ENCODE measurements at places on chromosomes 16 and 17. TPM values are rescaled to one million over a fixed set of nuclear protein-coding genes. Genes with fewer than 3 reads are reported as not detected.
A peak's percentile ranks its signal among the peaks of the same experiment; 100 is the strongest.

DNA sequence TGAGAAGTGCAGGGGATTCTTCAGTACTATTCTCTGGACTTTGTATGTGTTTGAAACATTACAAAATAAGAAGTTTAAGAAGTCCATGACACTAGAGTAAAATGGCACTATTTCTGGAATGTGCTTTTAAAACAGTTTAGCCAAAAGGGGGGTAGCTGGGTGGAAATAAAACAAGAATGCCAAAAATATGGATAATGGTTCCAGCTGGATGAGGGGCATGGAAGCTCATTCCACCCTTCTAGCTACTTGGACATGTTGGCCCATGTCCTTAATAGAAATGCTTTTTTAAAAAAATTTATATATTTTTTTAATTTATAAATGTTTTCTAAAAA is 13.1 kb downstream of the ZC3H7A start:
- DNase-seq: no peak

DNA sequence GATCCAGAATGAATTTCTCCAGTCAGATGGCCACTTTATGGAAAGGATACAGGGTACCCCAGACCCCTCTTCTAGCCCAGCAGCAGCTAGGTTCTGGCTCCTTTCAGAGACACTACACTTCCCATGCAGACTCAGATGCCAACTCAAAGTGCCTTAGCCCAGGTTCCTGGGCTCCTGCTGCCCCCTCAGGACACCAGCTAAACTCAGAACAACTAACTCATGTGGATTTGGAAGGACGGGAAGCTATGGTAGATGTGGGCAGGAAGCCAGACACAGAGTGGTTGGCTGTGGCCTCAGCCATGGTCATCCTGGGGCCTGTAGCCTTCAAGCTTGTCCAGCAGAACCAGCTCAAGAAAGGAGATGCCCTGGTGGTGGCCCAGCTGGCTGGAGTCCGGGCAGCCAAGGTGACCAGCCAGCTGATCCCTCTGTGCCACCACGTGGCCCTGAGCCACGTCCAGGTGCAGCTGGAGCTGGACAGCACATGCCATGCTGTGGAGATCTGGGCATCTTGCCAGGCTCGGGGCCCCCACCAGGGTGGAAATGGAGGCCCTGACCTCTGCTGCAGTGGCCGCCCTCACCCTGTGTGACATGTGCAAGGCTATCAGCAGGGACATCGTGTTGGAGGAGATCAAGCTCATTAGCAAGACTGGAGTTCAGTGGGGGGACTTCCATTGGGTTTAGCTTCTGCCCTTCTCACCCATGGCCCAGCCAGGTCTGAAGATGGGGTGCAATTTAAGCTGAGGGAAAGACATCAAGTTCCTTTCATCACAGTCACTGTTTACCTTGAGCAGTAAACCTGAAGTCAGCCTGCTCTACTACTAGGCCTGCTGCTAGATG is 111.8 kb downstream of the N4BP1 start:
- DNase-seq: no peak

DNA sequence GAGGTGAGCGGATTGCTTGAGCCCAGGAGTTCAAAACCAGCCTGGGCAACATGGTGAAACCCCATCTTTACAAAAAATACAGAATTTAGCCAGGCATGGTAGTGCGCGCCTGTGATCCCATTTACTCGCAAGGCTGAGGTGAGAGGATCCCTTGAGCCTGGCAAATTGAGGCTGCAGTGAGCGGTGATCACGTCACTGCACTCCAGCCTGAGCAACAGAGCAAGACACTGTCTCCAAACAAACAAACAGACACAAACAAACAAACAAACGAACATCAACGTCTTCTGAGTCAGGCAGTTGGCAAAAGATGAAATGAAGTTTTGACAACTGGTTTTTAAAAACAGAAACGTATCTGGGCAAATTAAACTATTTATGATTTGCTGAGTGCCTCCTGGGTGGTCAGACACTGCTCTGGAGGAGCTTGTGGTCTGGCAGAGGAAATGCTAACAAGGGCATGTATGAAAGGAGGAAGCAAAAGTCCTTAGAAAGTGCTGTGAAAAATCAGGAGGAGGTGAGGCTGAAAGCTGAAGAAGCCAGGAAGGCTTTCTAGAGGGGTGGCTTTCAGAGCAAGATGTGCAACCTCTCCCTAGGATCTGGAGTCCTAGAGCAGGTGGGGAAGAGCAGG is 10.2 kb upstream of the KRT20 start:
- peak; percentile 95 for DNase-seq

GRCh38 chr16:72812672-72813071 is 235.3 kb downstream of the ZFHX3 start:
- DNase-seq: no peak

DNA sequence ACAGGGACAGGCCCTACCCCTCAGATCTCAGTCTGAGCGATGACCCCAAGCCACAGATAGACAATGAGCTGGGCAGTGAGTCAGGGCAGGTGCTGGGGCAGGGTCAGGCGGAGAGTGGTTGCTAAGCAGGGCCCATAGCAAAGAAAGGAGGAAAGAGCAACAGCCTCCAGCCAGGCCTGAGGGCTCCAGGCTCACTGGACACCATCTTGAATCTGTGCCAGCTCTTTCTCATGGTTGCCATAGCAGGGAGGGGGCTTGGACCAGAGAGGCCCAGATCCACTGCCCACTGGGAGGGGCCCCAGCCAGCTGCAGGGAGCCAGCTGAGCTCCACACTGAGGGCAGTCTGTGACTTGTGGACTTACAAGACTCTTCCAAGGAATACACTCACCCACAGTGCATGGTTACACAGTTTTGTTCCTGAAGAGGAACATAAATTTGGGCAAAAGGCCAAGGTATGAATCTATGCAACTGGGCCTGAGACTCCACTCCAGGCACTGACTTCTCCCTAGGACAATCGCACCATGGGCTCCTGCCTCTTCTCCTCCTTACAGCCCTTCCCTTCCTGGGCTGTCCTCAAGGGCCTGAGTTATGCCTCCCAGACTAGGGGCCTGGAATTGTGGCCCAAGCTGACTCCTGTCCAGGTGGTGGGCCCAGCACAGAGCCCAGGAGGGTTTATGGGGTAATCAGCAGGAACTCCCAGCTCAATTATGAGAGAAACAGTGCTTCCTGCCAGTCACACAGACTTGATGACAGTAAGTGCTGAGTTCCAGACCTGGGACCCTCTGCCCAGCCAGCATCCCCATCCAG is 59.9 kb downstream of the BEAN1 start:
- DNase-seq: peak; percentile 32

GRCh38 chr17:76408037-76408849 is 23.8 kb downstream of the SPHK1 start:
- DNase-seq: no peak

- DNase-seq: no peak
Measured at GRCh38 chr16:54459509-54460262, 173.1 kb upstream of the IRX3 start.

DNA sequence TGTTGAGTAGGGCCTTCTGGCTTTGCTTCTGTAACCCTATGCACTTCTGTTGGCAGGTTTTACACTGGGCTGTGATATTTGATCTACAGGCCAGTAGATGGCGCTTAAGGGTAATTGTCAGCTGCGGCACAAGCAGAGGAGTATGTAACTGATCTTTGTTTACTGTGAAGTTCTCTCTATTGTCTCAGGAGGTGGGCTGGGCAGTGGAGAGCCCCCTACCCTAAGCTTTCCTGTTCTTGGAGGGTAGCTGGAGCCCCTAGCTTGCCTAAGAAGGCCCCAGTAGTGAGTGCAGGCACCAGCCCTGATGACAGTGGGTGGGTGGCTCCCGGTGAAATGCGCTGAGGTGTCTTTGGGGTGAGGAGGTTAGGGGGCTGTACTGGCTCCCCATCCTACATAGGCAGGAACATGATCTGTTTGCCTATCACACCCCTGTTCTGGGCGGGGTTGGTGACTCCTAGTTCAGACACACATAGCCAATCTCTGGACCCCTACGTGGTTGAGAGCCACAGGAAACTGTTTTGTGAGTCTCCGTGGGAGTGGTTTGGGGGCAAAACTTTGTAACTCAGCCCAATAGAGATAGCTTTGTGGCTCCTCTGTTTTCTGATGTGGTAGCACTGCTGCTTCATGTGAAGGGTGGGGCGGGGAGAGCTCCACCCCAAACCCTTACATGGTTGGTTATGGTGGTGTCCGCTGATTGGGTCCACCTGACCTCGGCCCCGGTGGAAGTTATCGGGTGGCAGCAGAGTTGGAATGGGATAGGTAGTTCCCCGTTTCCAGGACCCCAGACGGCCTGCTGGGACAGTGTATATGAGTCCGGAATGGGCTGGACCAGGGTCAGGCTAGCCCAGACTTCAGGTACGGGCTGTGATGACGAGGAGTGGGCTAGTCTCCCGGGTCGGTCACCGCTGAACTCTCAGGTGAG is 60.4 kb downstream of the SLFN11 start:
- DNase-seq: no peak

GRCh38 chr17:33948309-33948708 is 306.8 kb upstream of the CCL2 start:
- DNase-seq: no peak

DNA sequence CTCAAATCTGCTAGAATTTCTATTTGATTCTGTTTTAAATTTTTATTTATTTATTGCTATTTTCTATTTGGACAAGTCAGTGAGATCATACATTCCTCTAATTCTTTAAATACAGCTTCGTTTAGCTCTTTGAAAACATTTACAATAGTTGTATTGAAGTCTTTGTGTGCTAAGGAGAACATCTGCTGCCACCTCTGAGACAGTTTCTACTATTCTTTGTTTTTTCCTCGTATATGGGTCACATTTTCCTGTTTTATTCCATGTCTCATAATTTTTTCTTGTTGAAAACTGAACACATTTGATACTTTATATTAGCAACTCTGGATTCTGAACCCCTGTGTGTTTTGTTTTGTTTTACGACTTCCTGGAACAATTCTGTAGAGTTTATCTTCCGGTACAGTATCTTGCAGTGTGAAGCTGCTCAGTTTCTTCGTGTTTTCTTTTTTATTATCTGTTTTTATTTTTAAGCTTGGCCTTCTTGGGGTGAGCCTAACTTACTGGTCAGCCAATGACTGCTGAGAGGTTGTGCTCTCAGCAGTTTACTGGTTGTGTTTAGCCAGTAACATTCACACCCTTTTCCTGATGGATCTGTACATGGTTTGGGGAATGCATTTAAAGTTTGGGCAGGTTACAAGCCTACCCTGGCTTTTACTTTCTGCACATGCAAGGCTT is 99.0 kb downstream of the CA4 start:
- DNase-seq: no peak

GRCh38 chr17:49287481-49287880 is 56.9 kb upstream of the PHOSPHO1 start:
- DNase-seq: no peak

- DNase-seq: no peak
Measured at GRCh38 chr16:369866-370436, 387 bp downstream of the MRPL28 start.

- DNase-seq: peak; percentile 34
Measured at GRCh38 chr17:63697341-63698286, 2.3 kb downstream of the LIMD2 start.

- no peak for DNase-seq
Measured at GRCh38 chr17:29562615-29563014, 4.2 kb downstream of the ABHD15 start.

GRCh38 chr17:43212641-43213490 is 1.2 kb downstream of the TMEM106A start:
- no peak for DNase-seq

DNA sequence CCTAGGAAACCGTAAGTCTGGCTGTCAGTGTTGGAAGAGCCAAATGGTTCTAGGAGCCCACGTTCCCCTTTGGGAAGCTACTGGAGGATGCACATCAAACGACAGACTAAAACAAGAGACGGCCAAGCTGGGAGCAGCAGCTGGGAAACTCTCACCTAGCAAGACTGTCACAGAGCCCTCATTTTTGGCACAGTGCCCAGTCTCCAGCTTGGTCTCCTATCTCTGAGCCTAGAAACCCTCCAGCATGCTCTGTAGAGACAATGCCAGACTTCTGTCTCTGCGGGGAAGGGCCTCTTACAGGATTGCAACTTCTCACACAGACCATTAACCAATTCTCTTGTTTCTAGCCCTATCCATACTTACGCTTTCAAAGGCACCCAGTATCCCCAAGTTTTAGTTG is 23.5 kb downstream of the GTF3C1 start:
- no peak for DNase-seq

DNA sequence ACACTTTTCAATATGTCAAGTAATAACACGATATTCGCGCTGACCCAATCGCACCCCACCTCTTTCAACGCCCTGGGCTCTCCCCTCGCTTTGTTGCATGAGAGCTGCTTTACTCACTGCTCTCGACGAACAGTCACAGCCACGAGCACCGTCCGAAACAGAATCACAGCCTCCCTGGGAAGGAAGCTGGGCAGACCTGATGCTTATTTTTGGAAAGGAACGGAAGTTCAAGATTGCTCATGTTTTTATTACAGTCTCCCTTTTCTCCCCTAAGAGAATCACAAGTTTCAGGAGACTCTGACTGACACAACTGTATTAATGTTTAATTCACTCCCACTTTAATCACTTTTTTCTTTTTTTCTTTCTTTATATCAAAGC is 67.8 kb downstream of the ANKRD11 start:
- DNase-seq: no peak

DNA sequence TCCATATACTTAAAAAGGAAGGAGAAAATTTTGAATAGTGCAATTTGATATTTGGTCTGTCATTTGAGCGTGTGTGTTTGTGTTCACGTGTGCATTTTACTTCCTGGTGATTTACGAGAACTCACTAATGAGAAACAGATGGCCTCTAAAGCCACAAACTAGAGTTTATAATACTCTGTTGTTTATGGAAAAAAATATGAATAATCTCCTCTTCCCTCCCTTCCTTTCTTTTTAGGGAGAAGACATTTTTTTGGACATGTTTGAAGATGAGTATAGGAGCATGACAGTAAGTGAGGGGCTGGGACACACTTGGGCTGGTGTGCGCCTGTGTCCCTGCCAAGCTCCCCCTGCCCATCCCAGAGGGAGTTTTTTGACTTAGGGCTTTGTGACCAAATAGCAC is 102.7 kb downstream of the CLEC16A start:
- DNase-seq: peak; percentile 50

Gene COL1A1
- total RNA-seq: 957 TPM

Gene DVL2
- 30.6 TPM for total RNA-seq

Gene GNG13
- total RNA-seq: not detected

Gene USP43
- total RNA-seq: 2.1 TPM

Gene SEC14L5
- not detected for total RNA-seq

Gene CDR2L
- 14.7 TPM for total RNA-seq

Gene CHRNE
- not detected for total RNA-seq

Gene CCL17
- not detected for total RNA-seq

Gene CD300H
- not detected for total RNA-seq
